ENCODE measurements at places on chromosomes 2 and 18.

DNA sequence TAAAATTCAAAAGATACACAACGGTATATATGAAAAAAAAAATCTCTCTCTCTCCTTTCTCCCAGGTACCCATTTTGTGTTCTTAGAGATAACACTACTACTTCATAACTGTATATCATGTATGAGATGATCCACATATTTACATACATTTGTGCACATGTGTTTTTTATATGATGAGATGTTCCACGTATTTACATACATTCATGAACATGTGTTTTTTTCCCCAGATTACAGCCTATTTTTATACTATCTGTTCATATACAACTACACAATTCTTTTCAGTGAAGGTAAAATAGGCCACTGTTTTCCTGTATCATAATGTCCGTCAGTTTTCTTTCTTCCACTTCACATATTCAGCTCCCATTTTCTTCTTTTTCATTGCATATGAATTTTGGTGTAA lies 808.9 kb downstream of the LRRTM4 start:
- no peak for DNase-seq

GRCh38 chr2:26455670-26456439 lies 22.1 kb downstream of the OTOF start:
- DNase-seq, result no peak

- no peak for DNase-seq
Observed at GRCh38 chr2:136162438-136162837, 44.5 kb upstream of the CXCR4 start.

DNA sequence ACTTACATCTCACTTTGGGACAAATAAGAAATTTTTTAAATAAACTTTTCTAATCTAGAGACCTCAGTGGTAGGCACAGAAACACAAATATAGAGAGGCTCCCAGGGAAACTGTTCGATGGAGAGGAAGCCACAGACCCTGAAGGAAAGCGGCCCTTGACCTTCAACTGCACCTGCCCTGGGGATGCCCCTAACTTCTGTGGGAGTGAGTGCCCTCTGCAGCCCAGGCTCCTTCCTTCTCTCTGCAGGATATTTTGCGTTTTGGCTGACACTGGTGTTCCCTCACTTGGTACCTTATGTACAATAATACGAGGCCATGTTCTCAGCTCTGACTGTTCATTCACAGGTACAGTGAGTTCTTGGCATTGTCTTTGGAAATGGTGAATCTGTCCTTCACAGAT lies 64.8 kb upstream of the MAL start:
- DNase-seq, result no peak

DNA sequence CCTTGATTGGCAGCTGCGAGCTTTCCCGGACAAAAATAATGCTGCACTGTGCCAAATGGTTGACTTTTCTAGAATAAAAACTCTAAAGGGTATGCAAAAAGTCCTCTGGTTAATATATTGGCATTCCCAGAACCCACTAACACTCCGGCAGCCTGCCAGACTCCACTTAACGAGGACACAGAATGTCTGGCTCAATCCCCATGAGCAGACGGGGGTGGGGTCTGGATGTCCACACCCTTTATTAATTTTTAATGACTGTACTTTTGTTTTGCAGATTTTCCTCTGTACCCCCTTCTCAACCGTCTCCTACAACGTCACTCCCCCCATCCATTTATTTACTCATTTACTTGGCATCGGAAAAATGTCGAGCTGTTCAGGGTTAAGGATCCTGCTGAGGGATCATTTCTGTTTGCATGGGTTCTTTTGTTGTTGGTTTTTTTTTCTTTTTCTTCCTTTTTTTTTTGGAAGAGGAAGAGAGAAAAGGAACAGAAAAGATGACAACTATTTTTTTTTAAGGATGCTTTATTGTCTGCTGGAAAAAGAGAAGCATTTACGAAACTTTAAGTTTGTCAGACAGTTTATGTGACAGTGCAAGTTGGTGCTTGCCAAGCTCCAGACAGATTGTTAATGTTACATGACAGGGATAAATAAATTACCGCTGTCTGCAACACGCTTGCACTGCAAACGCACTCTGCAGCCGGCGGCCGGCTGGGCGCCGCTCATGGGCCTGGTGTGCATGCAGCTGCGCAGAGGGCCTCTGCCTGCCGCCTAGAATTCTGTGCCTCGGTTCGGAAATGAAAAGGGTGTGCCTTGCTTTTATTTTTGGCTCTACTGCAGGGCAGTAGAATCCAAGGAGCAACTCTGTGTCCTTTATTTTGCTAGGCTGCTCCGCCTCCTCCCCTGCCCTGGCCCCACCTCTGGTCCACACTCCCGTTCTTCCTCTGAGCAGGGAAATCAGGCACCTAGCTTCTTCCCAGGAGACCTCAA lies 3.6 kb downstream of the LDLRAD4 start:
- DNase-seq, result no peak

DNA sequence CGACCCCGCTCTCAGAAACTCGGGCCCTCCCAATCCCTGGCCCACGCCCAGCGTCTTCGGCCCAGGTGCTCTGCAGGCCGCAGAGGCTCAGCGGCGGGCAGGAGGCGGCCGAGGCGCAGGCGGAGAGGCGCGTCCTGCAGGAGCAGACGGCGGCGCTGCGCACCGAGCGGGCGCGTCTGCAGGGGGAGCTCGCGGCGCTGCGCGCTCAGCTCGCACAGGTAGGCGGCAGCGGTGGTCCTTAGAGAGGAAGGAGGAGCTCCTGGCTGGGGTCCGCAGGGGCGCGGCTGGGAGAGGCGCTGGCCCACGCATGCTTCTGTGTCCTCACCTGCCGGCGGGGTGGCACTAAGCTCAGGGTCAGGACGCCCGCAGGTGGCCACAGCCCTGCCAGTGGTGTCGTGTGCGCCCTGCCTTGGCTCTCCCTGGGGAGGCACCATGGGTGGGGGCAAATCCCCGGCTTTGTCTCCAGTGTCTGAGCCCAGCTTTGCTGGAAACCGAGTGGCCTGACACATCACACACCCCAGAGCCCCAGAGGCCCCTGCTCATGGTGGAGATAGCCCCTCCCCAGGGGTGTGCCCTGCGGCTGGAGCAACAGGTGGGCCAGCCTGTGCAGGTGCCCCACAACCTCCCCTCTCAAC lies 14.9 kb upstream of the SNED1 start:
- no peak for DNase-seq

Data from forelimb muscle (tissue), 1 donor.